ENCODE measurements at places on chromosomes 5 and 9.

DNA sequence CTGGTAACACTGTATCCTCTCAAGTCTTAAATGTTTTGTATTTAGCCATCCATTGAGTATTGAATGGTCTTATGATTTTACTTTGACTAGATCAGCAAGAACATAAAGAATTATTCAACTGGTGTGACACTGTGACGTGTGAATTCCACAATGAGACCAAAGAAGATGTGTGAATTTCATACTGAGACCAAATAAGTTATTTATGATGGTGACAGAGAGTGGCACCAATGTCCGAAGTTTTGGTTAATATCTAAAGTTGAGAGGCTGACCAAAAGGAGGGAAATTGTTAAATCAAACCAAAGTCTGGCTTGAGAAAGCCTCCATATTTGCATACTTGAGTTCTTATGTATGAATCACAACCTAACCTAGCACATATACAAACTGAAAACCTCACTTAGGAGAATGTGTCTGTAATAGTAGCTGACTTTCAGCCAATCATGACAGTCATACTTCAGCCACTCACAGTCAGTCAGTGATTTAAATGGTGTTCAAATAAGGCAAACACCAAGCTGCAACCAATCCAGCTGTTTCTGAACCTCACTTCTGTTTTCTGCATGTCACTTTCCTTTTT lies 31.5 kb upstream of the FAM170A start:
- no peak for DNase-seq

GRCh38 chr9:76374783-76375559 lies 19.3 kb downstream of the RFK start:
- DNase-seq = no peak

GRCh38 chr9:82024908-82025307 lies 36.3 kb downstream of the SPATA31D1 start:
- DNase-seq = no peak

DNA sequence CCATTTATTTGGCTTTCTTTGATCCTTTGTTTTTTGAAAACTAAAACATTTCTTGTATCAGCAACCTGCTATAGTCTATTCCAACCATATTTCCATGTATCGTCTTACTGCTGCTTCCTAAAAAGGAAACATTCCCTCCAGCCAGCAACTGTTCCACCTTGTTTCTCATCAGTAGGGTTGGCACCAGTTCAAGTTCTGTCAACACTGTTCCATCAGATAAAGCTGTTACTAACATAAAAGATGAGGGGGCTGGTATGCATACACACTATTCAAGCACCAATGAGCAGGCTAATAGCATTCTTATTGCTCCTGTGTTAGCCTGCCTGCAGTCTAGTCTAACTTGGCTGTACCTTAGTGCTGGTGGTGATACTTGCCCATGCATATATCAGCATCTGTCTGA lies 178.3 kb downstream of the CWC27 start:
- no peak for DNase-seq

DNA sequence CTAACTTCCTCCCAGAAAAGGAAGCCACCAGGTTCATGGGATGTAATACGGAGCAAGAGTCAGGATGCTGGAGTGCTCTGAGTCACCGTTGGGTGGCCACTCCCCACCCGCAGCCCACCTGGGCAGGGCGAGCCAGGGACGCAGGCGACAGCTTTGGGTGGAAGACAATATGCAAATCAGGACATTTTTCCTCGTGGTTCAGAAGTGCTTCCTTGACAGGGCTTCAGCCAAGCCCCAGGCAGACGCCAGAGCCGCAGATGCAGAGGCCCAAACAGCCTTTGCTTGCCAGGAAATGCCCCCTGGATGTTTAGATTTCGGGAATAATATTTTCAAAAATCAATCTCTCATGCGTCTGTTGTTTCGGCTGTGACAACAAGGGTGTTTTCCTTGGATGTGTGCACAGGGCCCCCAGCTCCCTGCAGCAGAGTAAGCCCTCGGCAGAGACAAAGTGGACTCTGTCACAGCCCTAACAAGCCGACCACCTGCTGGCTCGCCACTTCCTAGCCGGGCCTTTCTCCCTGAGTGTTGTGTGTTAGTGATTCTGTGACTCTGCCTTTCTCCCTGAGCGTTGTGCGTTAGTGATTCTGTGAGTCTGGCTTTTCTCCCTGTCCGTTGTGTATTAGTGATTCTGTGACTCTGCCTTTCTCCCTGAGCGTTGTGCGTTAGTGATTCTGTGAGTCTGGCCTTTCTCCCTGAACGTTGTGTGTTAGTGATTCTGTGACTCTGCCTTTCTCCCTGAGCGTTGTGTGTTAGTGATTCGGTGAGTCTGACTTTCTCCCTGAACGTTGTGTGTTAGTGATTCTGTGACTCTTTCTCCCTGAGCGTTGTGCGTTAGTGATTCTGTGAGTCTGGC lies 11.8 kb upstream of the SLC9A3 start:
- no peak for DNase-seq

- no peak for DNase-seq
Measured at GRCh38 chr5:179268399-179268952, 76.8 kb downstream of the ADAMTS2 start.
